Motor neuron (in vitro differentiated cells): ENCODE measurements at places on chromosomes 3 and 15. TPM values are rescaled to one million over a fixed set of nuclear protein-coding genes. Genes with fewer than 3 reads are reported as not detected.

The LIPH gene
- 0.11 and 0.25 TPM in 2 replicates for total RNA-seq

The C3orf80 gene
- 0.24 and 0.26 TPM in 2 replicates for total RNA-seq

The MASP1 gene
- total RNA-seq = 5.6 and 7.6 TPM in 2 replicates

The PLAAT1 gene
- total RNA-seq = 1.3 and 5.4 TPM in 2 replicates

The KNG1 gene
- 0.05 TPM in 2 replicates for total RNA-seq

The RNF7 gene
- 55.2 and 81.2 TPM in 2 replicates for total RNA-seq

The CCR5 gene
- total RNA-seq = 0.09 TPM in 1 of 2 replicates, not detected in the other

The MAGEL2 gene
- total RNA-seq = 0.10 and 0.16 TPM in 2 replicates

The UNC13C gene
- 0.21 and 0.23 TPM in 2 replicates for total RNA-seq

The P2RY1 gene
- total RNA-seq = 1.7 and 2.0 TPM in 2 replicates

The PRR20G gene
- 0.18 TPM in 1 of 2 replicates, not detected in the other for total RNA-seq

The REC114 gene
- total RNA-seq = not detected in 2 replicates

The LEKR1 gene
- total RNA-seq = 1.2 and 1.4 TPM in 2 replicates

The CLRN1 gene
- not detected in 2 replicates for total RNA-seq

The FOXL2NB gene
- total RNA-seq = 0.18 and 2.1 TPM in 2 replicates

GRCh38 chr3:153150991-153151390 lies 11.0 kb upstream of the RAP2B start:
- ATAC-seq = no peak

GRCh38 chr3:70010346-70010745 lies 10.8 kb downstream of the SAMMSON start:
- no peak for ATAC-seq

- ATAC-seq = no peak
Observed at GRCh38 chr3:71881041-71881440, 96.1 kb upstream of the PROK2 start.

GRCh38 chr3:147015334-147015733 lies 391.0 kb downstream of the ZIC4 start:
- no peak for ATAC-seq

DNA sequence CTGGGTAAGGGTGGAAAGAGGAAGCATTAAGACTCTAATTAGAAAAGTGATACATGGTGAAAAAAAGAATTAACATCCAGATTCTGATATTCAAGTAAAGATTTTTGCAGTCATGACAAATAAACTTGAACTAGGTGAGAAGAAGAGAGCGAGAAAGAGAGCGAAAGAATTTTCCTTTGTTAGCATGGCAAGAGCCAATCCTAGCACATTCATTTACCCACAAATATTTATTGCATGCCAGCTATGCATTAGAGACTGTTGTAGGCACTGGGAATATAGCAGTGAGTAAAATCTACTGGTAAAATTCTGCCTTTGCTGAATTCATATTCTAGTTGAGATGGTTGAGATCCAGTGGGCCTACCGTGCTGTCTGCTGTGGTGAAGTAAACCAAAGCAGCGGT lies 177.9 kb upstream of the DPH6 start:
- no peak for ATAC-seq

GRCh38 chr15:36428102-36428845 lies 151.2 kb upstream of the CDIN1 start:
- peak; percentile 96 for ATAC-seq

- ATAC-seq = no peak
Observed at GRCh38 chr3:73708956-73709355, 84.2 kb upstream of the PDZRN3 start.

DNA sequence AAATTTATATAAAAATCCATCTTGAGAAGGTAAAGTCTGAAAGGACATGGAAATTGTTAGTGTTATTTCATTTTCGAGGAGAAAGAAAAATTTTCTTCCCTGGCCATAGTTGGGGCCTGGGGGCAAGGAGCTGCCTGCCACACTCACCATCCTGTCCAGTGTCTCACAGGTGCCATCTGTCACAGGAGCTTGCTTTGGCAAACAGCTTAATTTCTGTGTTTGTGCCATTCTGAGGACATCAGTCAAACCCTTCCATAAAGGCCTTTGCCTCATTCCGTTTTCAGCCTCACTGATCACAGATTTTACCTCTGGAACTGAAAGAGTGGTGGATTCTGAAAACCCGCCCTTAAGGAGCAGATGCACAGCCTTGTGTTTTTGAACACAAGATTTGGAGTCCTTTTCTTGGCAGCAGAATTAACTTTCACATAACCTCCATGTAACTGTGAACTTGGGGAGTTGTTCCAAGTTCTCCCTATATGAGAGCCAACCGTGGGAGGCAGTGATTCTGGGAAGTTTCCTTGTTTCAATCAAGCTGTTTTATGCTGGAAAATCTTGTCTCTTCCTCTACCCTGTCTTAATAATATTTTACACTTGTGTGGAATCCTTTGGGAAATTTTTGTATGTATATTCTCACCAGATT lies 254.7 kb downstream of the CACNA2D3 start:
- ATAC-seq = no peak

DNA sequence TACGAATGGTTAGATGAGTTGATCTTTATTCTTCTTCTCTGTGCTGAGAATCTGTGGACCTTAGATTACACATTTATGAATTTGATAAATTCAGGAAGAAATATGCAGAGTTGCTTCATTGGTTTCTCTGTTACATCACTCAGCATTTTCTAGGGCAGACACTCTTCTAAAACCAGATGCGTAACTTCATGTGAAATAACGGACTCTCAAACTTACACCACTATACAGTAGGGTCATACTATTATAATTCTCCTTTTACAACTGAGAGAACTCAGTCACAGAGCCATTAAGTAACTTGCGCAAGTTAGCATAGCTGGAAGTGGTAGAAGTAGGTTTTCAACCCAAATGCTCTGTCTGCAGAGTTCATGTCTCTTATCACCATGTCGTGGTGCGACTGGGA lies 5.7 kb downstream of the TMEM207 start:
- no peak for ATAC-seq

GRCh38 chr3:88318067-88318466 lies 168.3 kb downstream of the C3orf38 start:
- ATAC-seq = no peak

- no peak for ATAC-seq
Observed at GRCh38 chr3:139328356-139328755, 15.5 kb upstream of the MRPS22 start.

DNA sequence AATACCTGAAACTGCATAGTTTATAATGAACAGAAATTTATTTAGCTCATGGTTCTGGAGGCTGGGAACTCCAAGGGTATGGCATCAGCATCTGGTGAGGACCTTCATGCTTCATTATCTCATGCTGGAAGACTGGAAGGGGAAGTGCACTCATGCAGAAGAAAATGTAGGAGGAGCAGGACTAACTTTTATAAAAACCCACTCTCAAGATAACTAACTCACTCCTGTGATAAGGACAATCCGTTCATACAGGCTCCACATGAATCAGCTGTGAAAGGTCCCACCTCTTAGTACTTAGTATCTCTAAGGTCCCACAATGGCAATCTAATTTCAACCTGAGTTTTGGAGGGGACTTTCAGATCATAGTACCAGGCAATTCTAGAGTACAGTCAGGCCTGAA lies 33.6 kb upstream of the APH1B start:
- no peak for ATAC-seq

GRCh38 chr3:30081904-30082303 lies 524.5 kb upstream of the TGFBR2 start:
- no peak for ATAC-seq

GRCh38 chr3:186693843-186694242 lies 23.3 kb upstream of the KNG1 start:
- no peak for ATAC-seq

GRCh38 chr3:5218815-5219214 lies 31.3 kb downstream of the EDEM1 start:
- no peak for ATAC-seq

DNA sequence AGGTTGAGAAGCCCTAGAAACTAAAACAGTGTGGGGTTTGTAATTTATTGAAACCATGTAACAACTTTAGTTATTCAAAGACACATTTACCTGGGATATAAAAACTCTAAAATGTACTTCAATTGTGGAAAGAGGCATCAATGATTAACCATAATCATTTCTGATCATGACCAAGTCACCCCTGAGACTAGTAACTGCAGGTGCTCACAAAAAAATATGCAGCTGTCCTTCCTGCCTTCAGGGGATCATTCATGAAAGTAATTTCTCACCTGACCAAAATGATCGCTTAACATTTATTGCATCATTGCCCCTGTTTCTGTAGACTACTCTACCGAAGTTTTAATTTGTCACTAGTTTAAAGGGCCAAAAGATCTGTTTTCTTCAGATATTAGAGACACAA lies 9.0 kb downstream of the ACP3 start:
- ATAC-seq = no peak

DNA sequence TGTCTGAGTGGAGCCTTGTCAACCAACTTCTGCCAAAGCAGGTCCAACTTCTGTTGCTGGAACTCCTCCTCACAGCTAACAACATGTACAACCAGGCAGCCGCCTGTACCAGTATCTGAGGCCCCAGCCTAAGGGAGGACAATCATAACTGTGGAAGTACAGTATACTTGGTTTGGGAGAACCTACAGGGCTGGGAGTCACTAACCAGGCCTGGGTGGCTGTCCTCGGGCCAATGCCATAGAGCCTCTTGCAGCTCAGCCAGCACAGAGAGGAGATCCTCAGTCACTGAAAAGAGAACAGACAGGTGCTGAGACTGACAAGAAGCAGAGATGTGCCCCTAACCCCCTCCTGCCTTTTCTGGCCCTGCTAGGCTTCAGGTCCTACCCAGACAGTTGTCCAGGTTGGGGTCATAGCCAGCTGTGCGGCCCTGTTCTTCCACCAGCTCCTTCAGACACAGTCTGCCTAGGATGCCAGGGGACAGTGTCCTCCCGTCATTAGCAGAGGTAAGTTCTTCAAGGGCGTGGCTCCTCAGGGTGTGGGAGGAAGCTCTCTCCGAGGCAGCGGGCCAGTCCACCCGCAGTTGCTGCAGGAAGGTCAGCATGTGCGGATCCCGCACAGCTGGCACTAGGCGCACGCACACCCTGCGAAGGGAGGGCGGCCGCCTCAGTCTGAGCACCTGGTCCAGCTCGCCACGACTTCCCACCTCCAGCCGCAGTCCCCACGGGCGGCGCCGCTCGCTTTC lies 980 bp downstream of the DALRD3 start:
- ATAC-seq = no peak

GRCh38 chr3:81749265-81749664 lies 12.2 kb downstream of the GBE1 start:
- no peak for ATAC-seq

- no peak for ATAC-seq
Observed at GRCh38 chr3:51588724-51589123, 50.2 kb downstream of the RAD54L2 start.

DNA sequence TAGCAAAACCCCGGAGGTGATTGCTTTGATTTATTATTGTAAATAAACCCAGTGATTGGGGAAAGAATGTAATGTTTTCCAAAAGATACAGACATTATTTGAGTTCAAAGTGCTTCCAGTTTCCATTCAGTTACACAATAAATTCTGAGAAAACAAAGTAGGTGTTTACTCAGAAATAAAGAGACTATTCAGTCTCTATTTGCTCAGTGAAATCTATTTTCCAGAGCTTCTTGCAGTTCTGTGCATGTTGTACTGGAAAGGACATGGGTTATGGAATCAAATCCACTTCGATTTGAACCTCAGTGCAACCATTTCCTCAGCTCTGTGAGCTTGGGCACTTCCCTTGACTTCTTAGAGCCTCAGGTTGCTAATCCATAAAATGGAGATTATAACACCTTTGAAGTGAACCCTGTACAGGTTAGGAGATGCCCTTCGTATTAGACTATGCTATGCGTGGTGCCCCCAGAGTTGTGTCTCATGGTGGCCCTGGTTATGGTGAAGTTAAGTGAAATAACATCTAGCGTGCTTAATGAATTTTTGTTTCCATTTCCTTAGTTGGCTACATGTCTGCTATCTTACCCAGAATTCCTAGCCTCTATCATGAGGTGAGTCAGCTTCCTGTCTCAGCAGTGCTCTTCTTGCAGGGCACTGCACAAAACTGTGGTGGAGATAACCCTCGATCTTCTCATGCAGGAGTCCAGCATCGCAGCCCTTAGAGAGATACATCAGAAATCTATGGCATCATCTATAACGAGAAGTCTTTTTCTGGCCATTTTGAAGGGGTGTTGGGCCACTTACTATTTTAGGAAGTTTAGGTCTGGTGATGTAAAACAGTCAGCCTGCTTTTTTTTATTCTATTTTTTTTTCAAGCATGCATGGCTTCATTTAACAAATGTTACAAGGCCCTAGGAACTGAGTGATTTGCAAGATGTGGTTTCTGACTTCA lies 97.7 kb downstream of the RPL39L start:
- ATAC-seq = no peak

DNA sequence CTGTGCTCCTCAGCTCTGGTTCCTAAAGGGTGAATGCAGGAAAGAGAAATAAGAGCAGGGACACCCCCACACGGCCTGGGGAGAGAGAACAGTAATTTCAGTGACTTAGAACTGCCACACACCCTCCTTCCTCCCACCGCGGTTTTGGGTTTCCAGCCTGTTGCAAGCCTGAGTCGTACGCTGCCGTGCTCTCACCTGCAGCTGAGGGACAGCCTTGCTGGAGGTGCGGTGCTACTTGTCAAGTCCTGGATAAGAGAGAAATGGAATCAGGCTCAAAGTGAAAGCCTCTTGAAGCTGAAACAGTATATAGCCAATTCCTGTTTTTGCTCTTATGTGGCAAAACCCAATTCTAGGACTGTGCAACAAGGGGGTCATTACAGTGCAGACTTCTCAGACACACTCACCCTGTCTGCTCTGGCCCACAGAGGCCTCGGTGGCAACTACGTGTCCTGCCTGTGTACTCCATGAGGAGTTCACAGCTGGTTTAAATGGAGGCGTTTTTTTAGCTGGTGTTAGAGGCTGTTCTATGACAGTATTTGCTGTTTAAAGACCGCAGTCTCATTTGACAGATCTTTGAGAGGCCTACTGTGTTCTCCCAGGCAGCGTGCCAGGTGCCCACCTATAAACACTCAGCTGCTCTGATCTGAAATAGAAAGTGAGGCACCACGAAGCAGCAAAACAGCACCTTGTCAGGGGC lies 42.9 kb downstream of the TBC1D2B start:
- ATAC-seq = no peak

DNA sequence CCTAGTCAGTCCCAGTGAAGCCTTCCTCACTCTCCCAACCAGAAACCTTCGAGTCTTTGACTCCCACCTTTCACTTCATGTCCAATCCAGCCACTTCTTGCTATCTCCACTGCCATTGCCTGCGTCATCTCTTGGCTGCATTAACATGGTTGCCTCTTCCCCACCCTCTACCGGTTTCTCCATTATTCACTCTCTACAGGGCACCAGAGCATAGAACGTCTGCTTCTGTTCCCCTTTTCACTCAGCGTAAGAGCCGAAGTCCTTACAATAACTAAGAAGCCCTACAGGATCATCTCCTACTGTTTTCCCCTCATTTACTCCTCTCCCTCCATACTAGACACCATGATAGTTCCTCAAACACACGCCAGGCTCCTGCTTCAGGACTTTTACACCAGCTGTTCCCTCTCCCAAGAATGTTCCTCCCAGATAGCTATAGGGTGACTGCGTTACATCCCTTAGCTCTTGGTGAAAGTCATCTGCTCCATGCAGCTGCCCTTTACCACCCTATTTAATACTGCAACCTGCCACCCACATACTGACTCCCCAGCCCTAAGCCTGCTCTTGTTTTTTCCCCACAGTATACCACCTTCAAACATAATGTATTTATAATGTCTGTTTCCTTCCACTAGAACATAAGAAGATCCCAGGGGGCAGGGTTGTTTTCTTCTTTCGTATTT lies 30.9 kb downstream of the RCN2 start:
- ATAC-seq = no peak
